ENCODE measurements at places on chromosomes 3 and 15. TPM values are rescaled to one million over a fixed set of nuclear protein-coding genes. Genes with fewer than 3 reads are reported as not detected.

Gene CD200R1L
- total RNA-seq, result under 0.01 TPM

Gene ANKDD1A
- 3.3 TPM for total RNA-seq

Gene RTP3
- total RNA-seq, result not detected

Gene IL5RA
- not detected for total RNA-seq

Gene NEK10
- 15.8 TPM for total RNA-seq

Gene TOPAZ1
- not detected for total RNA-seq

Gene KCNMB2
- not detected for total RNA-seq

Gene PPARG
- total RNA-seq, result 16.2 TPM

Gene FYCO1
- 57.2 TPM for total RNA-seq

Gene OXTR
- total RNA-seq, result 0.57 TPM

Gene GPR156
- total RNA-seq, result 0.37 TPM

Gene ADGRG7
- not detected for total RNA-seq

Gene AAGAB
- total RNA-seq, result 43.4 TPM

Gene PRSS50
- total RNA-seq, result not detected

Gene CAPN3
- 1.7 TPM for total RNA-seq

Gene CPLX3
- not detected for total RNA-seq

Gene ADAMTSL3
- 0.14 TPM for total RNA-seq

Gene CYP1A1
- 0.71 TPM for total RNA-seq

Gene KPNA4
- 17.4 TPM for total RNA-seq

Gene SQOR
- total RNA-seq, result 96.5 TPM

Gene CLDN18
- not detected for total RNA-seq

Gene GPR149
- total RNA-seq, result not detected

Gene LRRC2
- 6.0 TPM for total RNA-seq

Gene RASGRP1
- 0.37 TPM for total RNA-seq

Gene ECE2
- not detected for total RNA-seq

Gene KNSTRN
- 11.0 TPM for total RNA-seq

Gene RAB5A
- total RNA-seq, result 37.7 TPM

Gene HHLA2
- not detected for total RNA-seq

Gene A4GNT
- total RNA-seq, result not detected

Gene TMEM87A
- 41.0 TPM for total RNA-seq

Gene GRK7
- not detected for total RNA-seq

Gene ZIC4
- not detected for total RNA-seq

Gene SLC22A13
- total RNA-seq, result 0.28 TPM

Gene PSTPIP1
- total RNA-seq, result not detected

Gene COL6A5
- total RNA-seq, result not detected

Gene TRIM42
- total RNA-seq, result not detected

Gene LRRC34
- total RNA-seq, result 1.4 TPM

Gene DLL4
- 0.46 TPM for total RNA-seq

Gene CTXN2
- not detected for total RNA-seq

Gene EHD4
- total RNA-seq, result 8.6 TPM

Gene ZBED2
- 0.28 TPM for total RNA-seq

Gene LRRK1
- 12.9 TPM for total RNA-seq

Gene SCAANT1
- not detected for total RNA-seq

Gene ZNF860
- 0.28 TPM for total RNA-seq

Gene SEMA5B
- not detected for total RNA-seq

Gene ZCWPW2
- total RNA-seq, result 0.74 TPM

Gene TAGLN3
- 0.74 TPM for total RNA-seq

Gene GSK3B
- total RNA-seq, result 31.1 TPM

Data from smooth muscle cell of bladder (primary cell).